ENCODE measurements at places on chromosomes 7 and 10.
A peak's percentile ranks its signal among the peaks of the same experiment; 100 is the strongest.

DNA sequence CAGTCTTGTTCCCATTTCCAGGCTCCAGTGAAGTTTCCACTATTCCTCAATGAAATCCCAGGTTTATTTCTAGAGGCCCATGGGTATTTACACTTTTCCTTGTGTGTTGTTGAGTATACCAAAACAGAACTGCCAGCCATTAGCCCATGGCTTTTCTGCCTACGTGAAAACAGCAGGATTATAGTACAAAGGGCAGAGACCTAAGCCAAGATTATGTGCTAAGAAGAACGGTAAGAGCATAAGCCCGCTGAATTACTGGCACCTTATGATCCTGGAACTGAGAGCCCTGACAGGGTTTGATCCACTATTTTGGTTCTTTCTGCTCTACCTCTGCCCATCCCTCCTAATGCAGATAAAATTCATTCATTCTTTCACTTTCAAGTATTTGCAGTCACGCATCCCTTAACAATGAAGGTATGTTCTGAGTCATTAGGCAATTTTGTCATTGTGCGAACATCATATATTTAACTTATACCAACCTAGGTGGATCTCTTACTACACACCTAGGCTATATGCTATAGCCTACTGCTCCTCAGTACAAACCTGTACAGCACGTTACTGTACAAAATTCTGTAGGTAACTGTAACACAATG, 16.0 kb downstream of the SEMA3C start:
- no peak for DNase-seq

DNA sequence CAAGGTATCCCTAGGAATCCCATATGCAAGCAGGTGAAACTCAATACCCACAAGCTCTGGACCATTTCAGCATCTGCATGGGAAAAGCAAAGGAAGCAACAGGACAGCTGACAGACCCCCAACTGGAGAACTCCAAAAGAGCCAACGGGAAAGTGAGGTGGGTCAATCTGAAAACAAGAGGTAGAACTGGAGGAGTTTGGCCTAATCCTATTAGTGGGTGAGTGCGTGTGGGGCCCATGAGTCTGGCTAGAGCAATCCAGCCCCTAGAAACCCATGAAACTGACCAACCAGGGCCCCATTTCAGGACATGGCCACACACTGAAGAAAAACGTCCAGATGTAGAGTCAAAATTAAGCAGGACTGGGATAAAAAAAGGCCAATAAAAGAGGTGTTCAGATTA, 26.6 kb upstream of the WNT8B start:
- no peak for DNase-seq

DNA sequence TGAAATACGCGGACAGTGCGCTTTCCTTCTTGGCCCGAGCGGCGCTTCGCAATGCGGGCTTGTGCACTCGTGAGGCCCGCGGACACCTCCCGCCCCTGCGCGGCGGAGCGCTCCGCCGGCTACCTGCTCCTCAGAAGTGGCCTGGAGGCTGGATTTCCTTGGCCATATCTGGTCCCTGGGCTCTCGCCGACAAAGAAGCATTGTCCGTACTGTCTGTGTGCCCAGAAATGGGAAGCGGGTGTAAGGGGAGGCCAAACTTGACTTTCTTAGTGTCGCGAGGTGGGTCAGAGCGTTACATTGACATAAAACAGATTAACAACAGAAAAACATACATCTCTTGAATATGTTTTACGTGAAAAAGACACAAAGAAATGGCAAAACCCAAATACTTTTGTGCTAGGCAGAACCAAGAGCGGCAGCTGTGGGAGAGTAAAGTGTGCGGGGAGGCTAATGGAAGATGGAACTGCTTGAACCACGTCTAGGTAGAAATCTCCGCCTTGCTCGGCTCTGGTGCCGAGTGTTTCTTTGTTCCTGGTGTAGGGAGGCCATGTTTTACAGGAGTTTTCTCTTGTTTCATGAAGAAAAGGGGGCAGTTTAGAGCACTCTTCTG, 1.4 kb downstream of the LANCL2 start:
- no peak for DNase-seq

DNA sequence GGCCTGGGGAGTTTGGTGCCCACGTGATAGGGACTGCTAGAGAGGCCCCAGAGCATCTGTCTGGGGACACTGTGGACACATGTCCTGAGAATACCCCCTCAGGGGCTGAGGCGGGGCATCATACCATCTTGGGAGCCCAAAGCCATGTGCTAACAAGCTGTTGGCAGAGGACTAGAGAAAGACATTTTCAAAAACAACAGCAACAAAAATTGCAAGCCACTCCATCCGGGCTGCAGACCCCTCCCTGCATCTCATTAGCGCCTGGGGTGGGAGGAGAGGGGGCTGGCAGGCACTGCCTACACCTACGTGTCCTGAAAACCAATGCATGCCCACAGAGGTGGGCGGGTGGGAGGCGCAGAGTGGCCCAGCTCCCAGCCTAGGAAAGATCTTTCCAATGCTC, 507.4 kb upstream of the PODXL start:
- no peak for DNase-seq

- DNase-seq: no peak
Measured at GRCh38 chr10:60394446-60394845, 4.8 kb upstream of the ANK3 start.

DNA sequence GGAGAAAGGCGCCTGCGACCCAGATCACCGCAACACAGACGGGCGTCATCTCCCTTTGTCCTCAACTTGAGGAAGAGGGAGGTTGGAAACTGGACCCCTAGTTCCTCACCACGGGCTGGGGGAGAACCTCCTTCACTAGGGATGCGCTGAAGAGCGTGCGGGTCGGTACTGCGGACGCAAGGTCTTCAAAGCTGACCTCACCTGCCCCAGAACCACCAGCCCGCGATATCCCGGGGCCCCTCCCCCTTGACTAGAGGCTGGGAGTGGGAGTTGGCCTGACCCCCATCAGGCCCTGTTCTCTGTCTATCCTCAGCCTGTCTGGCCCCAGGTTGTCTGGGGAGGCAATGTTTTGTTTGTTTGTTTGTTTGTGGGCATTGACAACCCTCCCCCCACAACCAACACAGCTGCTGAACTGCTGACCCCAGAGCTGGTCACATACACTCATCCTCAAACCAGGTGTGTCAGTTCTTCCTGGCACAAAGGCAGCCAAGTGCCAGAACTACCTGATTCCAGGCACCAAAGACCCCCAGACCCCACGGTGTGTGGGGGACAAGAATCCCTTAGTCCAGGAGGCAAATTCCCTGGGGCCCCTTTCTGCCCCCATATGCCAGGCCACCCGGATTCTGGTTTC, 2.9 kb downstream of the NPM3 start:
- no peak for DNase-seq

GRCh38 chr7:101792051-101792681, 25.3 kb upstream of the CUX1 start:
- DNase-seq: no peak

DNA sequence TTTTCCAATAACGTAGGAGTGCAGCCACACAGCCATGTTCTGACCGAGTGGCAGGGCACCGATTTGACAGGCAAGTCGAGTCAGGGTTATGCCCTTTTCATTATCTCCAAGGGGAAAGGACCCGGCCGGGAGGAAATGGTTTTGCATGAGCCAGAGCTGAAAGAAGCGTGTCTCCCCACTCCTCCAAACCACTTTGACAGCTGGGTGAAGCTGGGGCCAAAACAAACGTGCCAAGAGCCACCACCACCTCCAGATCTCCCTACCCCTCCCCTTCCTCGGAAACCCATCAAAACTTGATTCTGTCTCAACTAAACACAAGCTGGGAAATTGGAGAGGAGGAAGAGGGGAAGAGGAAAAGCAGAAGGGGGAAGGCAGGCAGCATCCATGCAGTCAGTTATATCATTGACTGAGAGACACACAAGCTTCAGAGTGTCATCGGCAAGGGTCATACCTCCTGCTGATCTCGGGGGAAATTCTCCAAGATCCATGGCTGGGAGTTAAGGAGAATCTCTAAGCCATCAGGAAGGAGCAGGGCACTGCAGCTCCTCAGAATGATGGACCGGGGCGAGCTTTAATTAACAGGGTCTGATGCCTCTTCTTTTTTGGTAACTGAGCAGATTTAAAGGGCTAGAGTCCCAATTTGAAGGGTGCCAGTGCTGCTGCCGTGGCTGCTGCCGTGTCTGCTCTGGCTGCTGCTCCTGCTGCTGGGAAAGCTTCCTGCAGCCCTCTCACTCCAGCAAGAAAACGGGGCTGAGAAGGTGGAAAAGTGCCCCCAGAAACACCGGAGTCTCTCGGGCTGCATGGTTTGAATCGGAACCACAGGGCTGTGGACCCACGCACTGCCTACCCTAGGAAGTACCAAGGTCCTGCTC, 34.7 kb upstream of the CALN1 start:
- DNase-seq: no peak

- no peak for DNase-seq
Measured at GRCh38 chr7:106717254-106717954, 56.4 kb upstream of the CCDC71L start.

- no peak for DNase-seq
Measured at GRCh38 chr7:91182819-91183764, 81.1 kb upstream of the FZD1 start.

GRCh38 chr10:23258516-23258915, 66.4 kb downstream of the PTF1A start:
- no peak for DNase-seq

DNA sequence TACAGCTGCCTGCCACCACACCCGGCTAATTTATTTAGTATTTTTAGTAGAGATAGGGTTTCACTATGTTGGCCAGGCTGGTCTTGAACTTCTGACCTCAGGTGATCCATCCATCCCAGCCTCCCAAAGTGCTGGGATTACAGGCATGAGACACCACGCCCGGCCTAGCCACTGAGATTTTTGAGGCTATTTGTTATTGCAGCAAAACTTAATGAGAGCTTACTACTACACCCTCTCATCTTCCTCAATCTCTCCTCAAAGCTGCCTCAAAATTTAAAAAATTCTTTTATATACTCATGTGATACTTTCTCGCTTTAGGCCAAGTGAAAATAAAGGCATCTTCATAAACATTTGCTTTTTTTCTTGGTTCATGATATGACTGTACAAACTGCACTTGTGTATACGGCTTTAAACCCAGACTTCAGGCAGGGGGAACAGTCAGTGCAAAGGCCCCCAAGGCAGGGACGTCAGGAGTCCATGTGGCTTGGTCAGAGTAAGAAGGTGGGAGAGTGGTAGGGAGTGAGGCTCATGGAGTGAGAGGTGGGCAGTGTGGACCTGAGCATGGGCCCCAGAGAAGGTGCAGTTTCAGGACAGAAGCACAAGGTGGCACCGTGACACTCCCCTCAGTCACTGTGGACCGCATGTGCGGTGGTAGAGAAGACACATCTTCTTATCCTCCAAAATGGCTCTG, 55.5 kb downstream of the SYPL1 start:
- peak; percentile 69 for DNase-seq

- DNase-seq: no peak
Measured at GRCh38 chr10:129887986-129888783, 75.9 kb downstream of the EBF3 start.

DNA sequence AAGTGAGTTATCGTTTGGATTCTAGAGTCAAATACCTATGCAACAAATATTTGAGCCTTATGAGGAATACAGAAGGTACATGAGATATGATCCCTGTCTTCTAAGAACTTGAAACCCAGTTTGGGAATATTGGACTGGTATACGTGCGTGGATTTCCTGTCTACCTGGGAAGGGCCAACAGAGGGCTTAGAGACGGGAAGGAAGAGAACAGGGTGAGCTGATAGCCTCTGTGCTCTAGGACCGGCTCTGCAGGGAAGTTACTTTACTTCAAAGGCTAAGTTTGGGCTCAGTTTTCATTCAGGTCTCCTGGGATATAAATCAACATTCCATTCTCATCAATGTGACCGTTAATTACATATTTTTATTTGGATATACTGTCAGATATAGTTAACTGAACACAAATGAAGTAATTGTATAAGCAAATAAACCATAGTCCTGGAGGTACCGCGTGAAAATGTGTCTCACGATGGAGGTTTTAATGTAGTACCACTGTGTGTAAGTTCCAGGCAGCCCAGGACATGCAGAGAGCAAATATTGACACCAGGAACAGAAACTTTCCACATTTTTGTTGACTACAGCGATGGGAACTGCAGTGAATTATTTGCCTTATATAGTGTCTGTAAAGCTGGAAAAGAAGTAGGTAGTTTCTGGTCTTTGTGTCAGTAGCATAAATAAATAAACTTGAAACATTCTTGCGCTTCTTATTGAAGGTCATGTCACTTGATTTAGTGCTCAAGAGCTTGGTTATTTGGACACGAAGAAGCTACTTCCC, 8.6 kb downstream of the CHST12 start:
- no peak for DNase-seq

DNA sequence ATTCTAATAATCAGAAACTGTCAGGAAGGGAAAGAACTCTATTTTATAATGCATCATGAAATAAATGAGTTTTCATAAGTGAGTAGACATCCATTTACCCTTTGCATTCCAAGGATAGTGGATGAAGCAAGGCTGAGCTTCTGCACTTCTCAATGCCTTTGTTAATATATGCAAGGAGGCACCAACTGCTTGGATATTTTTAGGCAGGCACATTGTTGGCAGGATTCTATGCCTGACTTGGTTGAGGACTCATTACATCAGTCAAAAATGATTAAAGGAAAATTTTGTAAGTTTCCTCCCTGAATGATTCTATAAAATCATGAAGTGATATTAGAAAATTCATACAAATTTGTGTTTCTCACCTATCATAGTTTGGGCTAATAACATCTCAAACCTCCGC, 612.2 kb upstream of the POM121L12 start:
- DNase-seq: no peak

DNA sequence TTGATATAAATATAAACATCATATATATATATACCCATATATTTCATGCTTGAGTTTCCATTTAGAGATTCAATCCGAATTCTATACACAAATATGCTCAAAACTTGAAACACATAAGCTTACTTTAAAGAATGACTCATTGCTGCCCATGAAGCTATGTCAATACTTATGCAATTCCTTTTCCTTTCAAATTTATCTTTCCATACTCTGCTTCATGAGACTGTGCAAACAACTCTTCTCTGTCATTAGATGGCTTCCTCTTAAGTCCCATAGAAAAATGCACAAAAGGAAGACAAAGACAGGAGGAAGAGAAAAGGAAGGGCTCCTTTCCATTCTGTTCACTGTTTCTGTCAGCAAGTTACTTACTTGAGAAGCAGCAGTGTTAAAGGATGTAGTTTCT, 895.7 kb upstream of the SORCS1 start:
- no peak for DNase-seq

DNA sequence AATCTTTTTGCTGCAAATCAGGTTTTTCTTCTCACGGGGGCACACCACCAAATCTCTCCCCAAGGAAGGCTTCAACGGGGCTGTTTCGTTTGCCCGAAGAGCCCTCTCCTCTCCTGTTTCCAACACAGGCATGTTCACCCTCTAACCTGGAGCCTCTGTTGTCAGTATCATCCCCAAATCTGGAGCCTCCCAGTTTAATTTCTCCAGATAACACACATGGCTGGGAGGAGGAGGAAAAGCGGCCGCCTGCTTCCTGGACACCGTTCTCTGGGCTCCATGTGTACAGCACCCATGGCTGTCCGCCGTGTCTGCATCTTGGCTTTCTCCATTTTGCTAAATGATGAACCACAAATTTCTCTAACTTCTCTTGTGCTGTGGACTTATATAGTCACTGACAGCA, 214.5 kb downstream of the DIP2C start:
- DNase-seq: no peak

Measured in activated naive CD4-positive, alpha-beta T cell treated with anti-CD3 and anti-CD28 coated beads, Interleukin-2, amount 50 U/mL, for 16 hours (primary cell).